Right atrium auricular region (tissue), 2 donors: ENCODE measurements at places on chromosomes 6 and 20.

- no peak for DNase-seq
Observed at GRCh38 chr20:32069711-32070110, 17.7 kb downstream of the HCK start.

DNA sequence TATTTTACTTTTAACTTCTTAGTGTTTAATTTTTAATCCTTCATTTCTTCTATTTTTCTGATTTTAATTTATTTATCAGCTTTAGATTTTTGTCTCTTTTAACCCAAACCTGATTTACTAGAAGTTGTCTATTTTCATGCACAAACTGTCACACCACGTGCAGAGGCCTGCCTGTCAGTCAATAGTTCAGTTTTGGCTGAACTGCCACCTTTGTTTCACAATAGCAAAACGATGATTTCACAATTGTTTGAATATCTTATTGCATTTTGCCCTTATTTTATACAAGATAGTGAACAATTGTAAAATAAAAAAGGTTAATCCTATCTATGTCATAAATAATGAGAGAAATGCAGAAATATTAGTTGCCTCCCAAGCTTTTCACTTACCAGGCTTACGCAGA is 24.0 kb upstream of the PPP1R3G start:
- DNase-seq = no peak

GRCh38 chr20:36569847-36570429 is 3.5 kb upstream of the TGIF2 start:
- no peak for DNase-seq

DNA sequence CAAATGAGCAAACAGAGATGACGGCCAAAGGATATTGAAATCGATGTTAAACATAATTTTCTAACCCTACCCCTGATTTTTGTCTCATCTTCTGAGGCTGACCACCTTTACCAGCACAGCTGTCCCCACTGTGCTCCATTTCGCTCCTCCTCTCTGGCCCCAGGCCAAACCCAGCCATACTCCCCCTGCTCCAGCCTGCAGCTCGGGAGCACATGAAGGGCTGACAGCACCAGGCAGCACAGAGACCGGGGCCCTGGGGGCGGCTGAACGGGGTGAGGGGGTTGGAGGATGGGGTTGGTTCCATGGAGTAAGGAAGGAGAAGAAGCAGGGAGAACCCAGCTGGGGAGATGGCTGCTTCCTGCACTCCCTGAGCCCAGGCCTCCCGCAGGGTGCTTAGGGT is 3.2 kb upstream of the NCR2 start:
- DNase-seq = no peak

DNA sequence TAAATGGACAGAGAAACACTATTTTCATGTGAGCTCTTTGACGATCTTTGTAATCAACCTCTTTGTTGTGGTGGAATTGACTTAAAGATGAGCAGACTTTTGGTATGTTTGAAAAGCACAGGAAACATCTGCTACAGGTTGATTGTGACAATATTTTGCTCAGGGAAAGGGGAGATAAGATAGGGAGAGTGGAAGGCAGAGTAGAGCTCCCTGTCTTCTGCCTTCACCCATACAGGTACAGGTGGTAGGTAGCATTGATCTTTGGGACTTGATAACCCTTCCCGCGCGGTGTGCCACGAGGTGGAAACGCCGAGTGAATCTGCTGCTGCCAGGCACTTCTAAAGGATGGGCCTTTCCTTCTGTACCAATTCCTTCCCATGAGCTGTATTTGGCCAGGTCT is 183.6 kb downstream of the UTRN start:
- no peak for DNase-seq

DNA sequence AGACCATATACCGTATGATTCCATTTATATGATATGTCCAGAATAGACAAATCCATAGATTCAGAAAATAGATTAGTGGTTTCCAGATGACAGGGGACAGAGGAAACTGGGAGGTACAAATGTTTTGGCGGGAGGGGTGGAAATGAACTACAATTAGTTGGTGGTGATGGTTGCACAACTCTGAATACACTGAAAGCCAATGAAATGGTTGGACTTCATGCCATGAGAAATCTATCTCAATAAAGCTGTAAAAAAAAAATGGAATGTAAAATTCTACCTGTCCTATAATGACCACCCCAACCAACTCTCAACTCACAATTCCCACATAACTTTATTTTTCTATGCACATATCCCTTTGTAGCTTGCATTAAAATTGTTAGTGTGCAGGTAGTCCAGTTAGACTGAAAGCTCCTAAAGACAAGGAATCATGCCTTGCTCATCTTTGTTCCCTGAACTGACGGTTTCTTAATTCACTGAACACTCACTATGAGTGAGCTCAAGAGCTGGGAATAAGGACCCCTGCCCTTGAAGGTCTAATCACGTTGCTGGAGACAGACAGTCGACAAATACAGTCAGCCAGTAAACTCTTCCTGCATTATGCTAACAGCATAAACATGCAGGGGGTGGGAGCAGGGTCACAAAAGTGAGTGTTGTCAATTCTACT is 1.4 kb downstream of the DCDC2 start:
- no peak for DNase-seq

GRCh38 chr20:42018979-42019378 is 400.8 kb upstream of the CHD6 start:
- DNase-seq = no peak

DNA sequence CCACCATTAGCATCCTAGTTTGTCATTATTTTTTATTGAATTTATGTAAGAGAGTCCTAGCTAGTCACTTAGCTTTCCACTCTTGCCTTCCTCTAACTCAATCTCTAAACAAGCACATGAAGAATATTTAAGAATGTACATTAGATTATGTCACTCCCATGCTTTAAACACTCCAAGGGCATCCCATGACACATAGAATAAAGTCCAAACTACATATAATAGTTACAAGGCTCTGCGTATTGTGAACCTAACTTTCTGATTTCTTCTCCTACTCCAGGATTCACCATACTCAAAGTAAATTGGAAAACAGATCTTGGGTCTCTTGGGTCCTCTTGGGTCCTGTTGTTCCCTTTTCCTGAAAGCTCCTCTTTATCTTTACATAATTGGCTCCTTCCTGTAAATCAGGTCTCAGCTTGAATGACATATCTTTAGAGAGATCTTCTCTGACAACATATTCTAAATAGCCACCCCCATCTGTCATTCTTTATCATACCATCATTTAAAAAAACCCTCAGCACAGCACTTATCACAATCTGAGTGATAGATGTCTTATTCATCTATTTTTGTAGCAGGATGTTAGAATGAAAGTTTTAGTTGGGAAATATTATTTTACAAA is 1042.4 kb upstream of the FLRT3 start:
- no peak for DNase-seq

DNA sequence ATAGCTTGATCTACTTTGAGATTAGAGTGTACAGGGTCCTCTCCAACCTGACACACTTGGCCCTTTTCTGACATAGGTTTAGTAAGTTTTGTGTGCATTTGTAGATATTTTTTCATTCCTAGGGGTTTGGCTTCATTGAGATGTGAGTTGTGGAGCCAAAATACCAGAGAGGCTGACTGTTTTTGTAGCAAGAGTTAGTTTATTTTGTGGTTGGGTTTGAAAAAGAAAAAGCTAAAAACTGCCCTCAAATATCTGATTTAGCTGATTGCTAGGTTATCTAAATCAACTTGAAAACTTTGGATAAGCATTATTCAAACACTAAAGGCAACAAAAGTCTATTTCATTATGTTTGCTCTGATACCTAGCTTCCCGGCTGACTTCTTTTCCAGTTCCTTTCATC is 164.7 kb upstream of the CENPW start:
- DNase-seq = no peak

DNA sequence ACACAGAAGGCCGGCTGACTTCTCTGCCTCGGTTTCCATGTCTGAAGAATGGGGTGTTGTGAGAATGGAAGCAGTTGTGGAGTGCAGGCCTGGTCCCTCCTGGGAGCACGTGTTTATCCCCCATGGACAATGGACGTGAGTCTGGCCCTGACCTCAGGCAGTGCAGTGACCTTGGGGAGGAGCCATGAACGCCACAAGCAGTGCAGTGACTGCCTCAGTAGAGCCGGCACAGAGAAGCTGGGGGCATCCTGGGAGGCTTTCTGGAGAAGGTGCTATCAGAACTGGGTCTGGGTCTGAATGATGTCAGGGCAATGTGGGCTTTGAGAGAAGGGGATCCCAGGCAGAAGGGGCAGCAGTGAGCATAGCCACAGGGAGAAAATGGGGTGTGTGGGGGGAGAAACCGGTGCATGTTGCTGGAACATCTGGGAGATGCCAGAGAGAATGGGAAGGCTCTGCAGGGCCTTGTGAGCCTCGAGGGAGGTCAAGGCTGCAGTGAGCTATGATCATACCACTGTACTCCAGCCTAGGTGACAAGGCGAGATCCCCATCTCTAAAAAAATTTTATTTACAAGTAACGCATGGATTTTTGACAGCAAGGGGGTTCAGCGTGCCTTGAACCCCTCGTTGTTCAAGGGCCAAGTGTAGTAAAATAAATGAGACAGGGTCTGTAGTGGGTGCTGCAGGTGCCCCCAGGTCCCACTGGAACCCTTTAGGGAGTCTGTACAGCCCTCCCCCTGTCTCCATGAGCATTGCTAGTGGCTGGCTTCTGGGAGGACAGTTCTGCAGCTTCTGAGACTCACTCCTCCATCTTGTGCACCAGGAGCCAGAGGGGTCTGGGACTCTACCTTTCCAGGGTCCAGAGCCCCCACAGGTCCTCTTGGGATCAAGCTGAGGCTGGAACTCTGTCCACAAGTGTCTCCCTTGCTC is 27.0 kb upstream of the ZBP1 start:
- peak; percentile 38 for DNase-seq

DNA sequence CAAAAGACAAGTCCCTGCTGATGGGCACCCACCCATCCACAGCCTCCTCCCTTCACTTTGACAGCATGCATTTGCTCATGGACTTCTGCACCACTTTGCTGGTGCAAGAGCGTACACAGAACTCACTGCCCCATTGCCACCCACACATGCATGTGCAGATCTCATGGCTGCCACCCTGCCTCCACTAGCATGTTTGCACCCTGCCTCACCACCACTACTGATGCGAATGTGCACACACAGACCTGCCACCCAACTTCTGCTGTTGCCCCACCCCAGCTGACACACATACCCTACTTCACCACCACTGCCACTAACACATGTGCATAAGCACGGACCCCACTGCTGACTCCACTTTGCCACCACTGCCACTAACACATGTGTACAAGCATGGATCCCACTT is 64.9 kb upstream of the EYS start:
- DNase-seq = no peak

DNA sequence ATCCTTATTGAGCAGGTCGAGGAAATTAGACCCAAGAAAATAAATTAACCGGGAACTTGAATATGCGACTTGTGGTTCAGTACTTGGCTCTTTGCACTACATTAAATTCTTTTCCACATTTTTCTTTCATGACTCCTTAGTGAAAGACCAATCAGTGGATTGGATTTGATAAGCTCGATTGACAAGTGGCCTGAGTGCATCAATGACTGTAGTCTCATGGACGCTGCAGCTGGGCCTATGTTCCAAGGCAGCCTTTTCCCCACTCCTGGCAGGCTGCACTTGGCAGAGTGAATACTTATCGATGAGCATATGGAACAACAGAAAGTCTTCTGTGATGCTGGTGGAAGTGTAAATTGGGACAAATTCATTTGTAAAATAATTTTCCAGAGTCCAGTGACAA is 210.8 kb upstream of the EXOC2 start:
- DNase-seq = no peak

DNA sequence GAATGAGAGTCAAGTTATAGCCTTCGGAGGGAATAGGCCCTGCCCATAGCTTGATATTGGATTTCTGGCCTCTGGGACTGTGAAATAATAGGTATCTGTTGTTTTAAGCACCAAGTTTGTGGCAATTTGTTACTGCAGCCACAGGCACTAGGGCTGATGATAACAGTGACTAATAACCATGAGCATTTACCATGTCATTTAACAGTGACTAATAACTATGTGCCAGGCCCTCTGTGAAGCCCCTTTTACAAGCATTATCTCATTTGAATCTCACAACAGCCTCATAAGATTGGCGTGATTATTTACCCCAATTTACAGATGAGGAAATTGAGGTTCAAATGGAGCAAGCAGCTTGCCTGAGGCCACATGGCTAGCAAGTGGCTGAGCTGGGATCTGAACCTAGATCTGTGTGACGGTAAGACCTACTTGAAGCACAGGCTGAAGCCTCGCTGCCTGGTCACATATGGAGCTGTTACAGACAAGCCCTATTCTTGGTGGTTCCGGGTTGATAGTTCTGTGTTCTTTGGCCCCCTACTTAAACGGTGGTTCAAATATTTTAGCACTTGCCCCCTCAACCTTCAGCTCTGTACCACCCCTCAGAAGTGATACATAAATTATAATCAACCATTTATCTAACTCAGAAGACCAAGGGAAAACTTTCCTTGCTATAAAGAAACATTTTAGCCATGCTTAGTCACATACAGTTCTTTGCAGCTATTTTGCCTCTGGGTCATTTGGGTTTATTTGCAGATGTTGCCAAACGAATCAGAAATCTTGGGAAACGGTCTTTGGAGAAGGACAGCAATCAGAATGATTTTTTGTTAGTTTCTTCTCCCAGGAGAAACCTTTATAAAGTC is 98.3 kb downstream of the ELOVL5 start:
- no peak for DNase-seq

DNA sequence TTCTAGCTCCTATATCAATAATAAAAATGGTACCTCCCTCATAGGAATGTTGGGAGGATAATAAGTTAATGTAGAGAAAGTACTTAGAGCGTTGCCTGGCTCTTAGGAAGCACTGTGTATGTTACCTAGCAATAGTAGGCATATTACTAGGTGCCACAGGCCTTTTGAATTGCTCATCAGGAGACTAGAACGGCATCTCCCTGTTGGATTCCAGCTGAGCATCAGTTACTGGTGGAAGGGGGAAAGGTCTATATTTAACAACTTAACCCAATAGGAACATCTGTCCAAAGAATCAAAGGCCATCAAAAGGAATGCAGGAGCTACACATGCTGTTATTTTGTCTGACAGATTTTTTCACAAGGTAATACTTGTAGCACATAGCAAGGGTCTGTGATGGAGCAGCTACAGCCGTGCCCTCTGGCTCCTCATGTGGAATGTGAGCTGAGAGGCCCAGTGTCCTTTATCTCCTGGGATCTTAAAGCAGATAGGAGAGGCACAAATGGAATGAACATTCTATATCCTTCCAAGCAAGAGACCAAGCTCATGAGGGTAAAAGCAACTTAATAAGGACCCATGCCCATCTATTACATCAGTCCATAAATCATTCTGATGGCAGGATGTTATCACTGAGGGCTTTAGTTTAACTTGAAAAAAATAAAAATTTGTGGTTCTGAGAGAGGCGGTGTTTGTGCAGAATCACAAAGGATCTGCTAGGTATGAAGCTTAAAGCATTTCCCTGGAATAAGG is 184.9 kb upstream of the LAMP5 start:
- no peak for DNase-seq

GRCh38 chr6:50270415-50270814 is 220.7 kb upstream of the DEFB112 start:
- no peak for DNase-seq

DNA sequence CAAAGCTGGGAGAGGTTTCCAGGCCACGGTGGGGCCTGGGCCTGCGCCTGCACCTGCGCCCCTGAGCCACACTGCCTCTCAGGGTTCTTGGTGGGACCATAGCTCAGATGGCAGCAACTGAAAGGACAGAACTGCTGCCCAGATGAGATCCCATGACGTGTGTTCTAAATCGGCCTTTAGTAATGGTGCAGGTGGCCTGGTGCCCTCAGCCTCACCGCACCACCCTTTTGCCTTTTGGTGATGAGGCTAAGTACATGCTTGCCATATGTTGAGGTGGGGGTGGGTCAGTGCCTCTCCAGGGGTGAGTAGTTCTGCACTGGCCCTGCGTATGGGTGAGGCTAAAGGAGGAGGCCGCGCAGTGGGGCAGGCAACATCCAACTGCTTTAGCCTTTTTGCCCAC is 7.4 kb downstream of the PSMG4 start:
- DNase-seq = no peak

GRCh38 chr20:7155282-7155681 is 387.8 kb downstream of the BMP2 start:
- DNase-seq = no peak
